ENCODE measurements at places on chromosomes 7 and 10.

- no peak for DNase-seq
These were observed 2.7 kb downstream of the LRRC20 start for GRCh38 chr10:70379581-70380176.

DNA sequence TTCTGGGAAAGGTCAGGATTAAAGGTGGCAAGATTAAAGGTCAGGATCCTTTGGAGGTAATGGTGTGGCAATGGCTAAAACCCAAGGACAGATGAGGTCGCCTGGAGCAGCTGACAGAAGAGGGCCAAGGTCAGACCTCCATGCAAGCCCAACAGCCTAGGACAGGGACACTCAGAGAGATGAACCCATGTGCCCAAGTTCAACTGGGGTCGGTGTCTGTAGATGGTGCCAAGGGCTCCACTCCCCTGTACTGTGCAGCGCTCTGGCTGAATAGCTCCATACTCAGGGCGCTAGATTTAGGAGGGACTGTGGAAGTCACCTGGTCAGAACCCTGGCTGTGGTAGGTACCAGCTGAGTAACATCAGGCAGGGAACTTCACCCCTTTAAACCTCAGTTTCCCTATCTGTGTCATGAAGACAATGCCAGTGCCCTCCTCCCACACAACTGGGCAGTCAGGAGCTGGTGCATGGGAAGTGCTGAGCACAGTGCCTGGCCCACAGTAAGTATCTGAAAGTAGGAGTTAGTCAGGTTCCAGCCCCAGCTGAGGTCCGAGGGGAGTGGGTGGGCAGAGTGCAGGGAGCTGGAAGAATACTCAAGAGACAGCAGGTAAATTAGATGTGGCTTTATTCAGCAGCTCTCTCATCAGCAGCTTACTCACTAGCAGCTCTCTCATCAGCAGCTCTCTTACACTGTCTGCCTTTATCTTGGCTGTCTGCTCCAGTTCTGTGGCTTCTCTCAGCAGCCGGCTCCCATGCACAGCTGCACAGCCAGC, 327.1 kb downstream of the GLRX3 start:
- DNase-seq, result no peak

DNA sequence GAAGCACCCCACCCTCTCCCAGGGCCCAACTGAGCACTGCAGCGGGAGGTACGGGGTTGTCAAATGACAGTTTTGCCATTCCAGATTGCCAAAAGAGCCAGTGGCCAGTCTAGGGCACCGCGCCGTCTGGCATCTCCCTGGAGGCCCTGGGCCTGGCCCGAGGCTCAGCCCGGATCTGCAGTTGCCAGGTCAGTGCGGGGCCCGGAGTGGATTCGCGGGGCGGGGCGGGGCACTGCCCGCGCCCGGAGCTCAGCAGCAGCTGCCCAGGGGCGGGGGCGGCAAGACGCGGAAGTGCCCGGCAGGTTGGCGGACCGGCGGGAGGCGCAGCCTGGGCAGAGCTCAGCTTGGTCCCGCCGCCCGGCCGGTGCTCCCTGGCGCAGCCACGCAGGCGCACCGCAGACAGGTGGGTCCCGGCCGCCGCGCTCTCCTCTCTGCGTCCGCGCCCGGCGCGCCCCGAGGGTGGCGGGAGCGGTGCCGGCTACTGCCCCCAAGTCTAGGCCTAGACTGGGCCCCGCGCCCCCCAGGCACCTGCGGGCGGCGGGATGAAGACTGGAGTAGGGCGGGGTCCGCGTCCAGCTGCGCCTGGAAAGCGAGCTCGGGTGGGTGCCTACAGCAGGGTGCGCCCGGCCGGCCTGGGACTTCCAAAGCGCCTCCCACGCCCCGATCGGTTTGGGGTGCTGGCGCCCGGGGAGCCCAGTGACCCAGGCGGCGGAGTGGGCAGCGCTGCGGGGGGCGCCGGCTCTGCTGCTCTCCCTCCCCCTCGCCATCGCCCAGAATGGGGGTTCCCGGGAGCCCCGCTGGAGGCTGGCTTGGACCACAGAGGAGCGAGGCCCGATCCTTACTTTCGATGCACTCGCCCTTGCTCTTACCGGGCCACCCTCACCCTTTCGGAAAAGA, at the start of gene IRF5:
Gene IRF5 (plus strand): TSS at position 281 of the 897 bp plus-strand sequence. CDS start 4,155 bp downstream, outside the sequence.
- no peak for DNase-seq

GRCh38 chr7:35185908-35186731, 67.8 kb downstream of the TBX20 start:
- no peak for DNase-seq

- DNase-seq, result no peak
These were observed 299.1 kb downstream of the PLXNA4 start for GRCh38 chr7:132276976-132277725.

- no peak for DNase-seq
These were observed 10.2 kb downstream of the ZC3HAV1 start for GRCh38 chr7:139099172-139099947.

- DNase-seq, result no peak
These were observed 248.9 kb downstream of the COBL start for GRCh38 chr7:51067757-51068156.

DNA sequence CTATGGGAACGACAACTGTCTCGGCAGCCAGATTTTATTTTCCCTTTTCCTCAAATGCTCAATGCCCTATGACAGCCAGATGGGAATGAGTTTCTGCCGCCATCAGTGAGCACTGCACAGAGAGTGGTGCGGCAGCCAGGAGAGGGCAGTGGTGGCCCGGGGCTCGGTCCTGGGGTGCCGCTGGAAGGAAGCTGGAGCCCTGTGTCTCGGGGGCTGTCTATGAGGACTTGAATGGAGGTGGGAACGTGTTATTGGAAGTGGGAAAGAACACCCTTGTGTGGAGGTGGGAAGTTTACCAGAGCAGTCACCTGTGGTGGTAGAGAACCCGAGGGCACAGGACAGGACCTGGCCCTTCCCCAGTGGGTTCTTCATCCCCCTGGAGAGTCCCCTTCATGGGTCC, 35.8 kb downstream of the JAKMIP3 start:
- no peak for DNase-seq

DNA sequence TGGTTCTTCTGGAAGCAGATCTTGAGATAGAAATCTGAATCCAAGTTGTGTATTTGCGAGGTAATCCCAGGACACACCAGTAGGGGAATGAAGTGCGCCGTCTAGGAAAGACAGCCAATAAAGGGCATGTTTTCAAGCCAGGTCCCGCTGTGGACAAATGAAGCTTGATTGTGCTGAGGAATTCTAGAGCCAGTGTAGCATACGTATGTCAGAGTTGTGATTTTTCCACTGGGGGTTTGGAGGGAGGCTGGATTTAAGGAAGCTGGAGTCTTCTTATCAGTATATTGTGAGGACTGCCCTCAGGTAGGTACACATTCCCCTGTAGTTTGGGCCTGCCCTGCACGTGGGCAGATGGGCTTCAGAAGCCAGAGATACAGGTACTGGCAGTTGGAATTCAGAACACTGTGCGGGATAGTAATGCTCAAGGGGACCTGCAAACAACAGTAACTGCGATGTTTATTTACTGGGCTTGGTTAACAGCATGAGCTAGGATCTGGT, 50.9 kb downstream of the GALNT11 start:
- DNase-seq, result peak; percentile 12

GRCh38 chr10:93336110-93336509, 146.0 kb downstream of the MYOF start:
- no peak for DNase-seq

DNA sequence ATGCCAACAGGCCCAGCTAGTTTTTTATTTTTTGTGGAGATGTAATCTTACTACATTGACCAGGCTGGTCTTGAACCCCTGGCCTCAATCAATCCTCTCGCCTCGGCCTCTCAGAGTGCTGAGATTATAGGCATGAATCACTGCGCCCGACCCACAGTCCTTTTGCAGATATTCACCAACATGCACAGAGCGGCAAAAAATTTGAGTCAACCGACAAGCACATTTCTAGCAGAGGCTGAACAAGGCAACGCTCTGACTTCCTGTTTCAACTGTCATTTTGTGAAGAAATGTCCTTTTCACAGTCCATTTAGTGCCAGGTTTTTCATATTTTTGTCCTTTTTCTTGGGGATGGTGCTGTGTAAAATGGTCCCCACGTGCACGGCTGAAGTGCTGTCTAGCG, 71.1 kb upstream of the KAT6B start:
- no peak for DNase-seq

DNA sequence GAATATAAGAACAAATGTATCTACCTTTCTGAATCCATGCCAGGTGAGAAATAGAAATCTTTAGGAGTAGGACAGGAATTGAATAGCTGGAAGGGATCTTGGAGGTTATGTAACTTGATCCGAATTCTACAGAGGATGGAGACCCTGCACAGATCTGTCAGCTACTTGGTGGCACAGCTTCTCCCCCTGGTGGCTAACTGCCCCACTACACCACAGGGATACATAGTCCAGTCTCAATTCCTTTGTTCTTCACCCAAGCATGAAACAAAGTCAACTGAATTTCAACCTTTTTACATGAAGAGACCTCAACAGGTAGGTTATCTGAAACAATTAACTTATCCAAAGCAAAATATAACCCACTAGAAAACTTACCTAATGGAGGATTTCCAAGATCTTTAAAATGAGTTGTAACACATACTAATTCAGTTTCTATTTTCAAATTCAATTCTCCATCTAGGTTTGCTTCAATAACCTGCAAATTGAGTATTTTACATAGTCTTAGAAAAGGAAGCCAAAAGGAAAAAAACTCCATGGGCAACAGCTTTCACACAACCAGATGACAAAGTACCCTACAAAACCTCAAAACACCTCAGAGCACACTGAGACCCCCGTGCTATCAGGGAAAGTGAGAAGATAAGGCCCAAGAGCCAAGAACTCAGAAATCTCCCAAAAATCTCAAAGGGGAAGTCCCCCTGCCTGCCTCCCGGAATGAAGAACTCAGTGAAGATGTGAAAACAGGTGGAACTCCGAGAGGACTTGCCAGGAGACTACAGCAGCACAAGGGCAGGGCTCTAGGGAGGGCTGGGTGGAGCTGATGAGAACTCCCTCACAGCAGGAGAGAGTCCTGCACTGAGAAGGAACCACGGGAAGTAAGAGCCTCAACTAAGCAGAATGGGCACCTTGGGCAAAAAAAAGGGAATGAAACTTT, 10.3 kb downstream of the HUS1 start:
- no peak for DNase-seq

- no peak for DNase-seq
These were observed 5.3 kb downstream of the BMI1 start for GRCh38 chr10:22326145-22326702.

- DNase-seq, result no peak
These were observed 14.4 kb upstream of the ITGB1 start for GRCh38 chr10:32972460-32972859.

GRCh38 chr10:13877154-13877909, 290.6 kb downstream of the PRPF18 start:
- no peak for DNase-seq

GRCh38 chr10:58305821-58306220, 29.0 kb upstream of the UBE2D1 start:
- DNase-seq, result no peak

DNA sequence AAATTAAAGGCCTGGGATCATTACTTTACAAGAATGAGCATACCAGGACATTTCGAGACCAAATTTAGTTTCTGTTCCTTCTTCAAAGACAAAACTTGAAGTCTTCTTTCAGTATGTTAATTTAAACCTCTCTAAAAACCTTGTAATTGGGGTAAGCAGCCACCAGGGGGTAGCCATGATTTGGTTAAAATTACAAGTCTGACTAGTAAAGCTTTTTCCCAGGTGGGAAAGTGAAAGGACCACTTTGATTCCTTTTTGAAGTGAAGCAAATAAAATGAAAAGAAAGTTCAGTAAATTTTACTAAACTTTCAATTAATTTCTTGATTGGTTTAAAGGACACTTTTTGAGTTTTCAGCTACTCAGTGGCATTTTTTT, 294.3 kb downstream of the BBS9 start:
- no peak for DNase-seq

DNA sequence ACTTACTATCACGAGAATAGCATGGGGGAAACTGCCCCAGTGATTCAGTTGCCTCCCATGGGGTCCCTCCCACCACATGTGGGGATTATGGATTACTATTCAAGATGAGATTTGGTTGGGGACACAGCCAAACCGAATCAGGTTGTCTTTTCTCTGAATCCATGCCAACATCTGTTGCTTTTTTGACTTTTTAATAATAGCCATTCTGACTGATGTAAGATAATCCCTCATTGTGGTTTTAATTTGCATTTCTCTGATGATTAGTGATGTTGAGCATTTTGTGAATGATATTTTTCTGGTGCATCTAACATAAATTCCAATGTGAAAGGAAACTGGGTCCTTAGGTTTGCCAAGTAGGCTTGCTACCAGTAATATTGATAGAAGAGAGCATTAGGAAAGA, 69.0 kb upstream of the ARHGAP21 start:
- DNase-seq, result no peak

DNA sequence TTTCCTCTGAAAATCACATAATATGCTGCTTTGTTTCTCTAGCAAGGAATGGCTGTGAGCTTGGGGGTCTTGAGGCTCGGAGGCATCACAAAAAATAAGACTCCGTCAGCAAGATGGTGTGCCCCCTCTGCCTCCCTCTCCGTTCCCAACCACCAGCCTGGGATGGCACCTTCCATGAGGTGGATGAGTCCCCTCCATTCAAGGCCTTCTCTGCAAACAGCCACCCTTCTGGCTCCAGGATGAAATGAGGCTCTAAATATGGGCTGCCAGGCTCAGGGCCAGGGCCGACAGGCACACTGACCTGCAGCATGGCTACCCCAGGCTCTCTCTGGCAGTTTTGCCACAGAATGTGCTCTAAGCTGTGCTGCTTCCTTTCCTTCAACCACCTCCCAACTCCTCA, 521.5 kb downstream of the PTPRN2 start:
- DNase-seq, result no peak

- no peak for DNase-seq
These were observed 50.0 kb upstream of the FAM20C start for GRCh38 chr7:142248-142941.

DNA sequence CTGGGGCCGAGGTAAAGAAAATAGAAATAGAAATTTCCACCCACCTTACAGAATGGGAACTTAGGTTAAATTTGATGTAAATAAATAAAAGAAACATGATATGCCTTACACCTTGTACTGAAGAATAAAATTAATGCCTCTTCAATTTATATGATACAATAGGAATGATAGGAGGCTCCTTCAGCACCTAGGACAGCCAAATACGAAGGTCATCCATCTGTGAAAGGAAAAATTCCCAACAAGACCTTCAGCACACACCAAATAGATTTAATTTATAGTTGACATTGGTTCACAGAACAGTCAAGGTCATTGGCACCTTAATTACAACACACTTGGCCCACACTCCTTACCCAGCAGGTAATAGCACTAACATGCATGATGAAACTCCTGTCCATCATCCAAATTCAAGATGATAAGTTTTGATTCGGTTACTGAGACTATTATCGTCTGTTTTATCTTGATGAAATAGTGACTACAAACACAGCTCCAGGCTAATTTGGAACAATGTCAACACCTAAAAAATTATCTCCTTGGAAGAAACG, 250.9 kb downstream of the SNX13 start:
- DNase-seq, result no peak

DNA sequence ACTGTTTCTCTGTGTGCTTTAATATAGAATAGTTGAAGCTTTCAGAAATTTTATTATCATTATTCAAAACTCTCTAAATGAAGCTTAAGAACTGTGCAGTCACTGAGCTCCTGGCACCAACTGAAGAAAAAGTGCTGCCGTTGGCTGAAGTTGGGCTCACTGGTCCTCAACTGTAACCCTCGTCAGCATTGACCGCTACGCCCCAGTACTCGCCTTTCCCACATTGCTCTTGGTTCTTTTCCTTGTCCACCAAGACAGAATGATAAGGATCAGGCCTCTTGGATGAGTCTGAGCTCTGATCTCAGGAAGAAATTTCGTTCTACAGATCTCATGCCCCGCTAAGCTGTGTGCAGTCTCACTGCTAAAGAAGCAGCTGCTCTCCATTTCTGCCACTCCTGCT, 7.9 kb upstream of the TAF3 start:
- no peak for DNase-seq
